ENCODE measurements at places on chromosomes 6 and 20.

DNA sequence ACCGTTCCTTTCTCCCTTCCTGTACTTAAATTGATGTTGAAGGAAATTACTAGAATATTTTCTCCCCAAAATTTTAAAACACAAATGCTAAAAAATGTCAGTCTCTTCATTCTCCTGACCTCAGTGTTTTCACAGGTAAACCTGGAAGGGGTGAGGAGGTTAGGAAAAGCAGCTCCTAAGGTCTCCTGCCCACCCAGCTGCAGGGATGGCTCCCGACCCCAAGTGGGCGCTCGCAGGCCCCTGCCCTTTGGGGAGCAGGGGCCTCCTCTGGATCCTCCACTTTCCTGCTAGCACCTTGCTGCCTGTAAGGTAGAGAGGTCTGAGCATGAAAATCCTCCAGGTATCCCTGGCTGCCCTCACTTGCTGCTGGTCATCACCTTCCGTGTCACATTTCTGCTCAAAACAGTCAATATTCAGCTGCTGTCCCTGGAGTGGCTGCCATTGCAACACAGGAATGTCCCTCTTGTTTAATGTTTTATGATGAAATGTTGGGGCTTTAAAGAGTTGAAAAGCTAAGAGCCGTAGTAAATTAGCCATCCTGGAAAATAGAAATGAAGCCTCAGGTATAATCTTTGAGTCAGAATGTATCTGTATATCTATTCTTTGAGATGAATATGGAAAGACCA lies 10.9 kb upstream of the HSP90AB1 start:
- DNase-seq: no peak

DNA sequence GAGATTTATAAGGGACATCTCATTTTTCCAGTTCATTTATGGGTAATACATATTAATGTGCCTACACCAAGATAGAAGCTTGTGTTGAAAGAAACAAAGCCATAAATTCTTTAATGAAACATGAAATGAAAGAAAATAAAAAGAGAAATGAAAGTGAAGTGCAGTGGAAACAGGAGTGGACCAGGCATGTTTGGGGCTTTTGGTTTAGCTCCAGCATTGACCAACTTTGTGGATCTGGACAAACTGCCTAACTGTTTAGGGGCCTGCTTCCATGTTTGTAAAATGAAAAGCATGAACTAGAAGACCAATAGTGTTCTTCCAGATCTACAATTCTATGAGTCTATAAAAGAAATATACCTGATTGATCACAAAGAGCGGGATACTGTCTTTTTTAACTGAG lies 124.9 kb downstream of the GJA10 start:
- no peak for DNase-seq

DNA sequence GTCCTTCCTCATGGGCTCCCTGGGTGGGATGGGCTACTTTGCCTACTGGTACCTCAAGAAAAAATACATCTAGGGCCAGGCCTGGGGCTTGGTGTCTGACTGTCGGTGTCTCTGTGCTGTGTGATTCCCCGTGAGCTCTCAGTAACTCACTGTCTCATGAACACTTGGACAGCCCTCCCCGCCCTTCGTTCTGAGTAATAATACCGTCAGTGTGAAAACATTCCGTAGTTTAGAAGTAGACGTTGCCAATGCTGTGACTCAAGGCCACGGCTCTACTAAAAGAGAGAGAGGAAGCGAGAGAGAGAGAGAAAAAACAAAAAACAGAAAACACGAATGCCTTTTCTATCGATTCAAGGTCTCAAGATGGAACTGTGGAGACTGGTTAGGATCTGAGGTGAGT lies 31.8 kb downstream of the FITM2 start:
- DNase-seq: no peak

DNA sequence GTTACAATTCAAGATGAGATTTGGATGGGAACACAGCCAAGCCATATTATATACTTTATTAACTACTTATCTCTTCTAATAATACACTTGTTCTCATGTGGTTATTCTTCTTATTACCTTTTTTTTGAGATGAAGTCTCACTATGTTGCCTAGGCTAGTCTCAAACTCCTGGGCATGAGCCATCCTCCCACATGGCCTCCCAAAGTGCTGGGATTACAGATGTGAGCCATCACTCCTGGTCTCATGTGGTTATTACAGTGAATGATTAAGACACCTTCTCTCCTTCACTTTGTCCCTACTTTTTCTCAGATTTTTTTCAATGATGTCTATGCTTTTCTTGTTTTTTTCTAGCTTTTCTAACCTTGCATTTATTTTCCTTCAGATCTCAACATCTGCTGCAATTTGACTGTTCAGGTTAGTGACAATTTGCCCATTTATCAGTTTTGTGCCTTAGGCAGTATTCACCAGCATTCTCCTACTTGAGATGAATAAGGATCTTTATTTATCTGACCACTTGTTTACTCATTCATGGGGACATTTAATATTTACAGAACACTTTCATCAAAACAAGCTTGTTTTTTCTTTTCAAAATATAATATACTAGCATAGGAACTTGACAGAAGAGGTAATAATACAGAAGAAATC lies 105.7 kb downstream of the SLC16A10 start:
- DNase-seq: no peak

- peak; percentile 5 for DNase-seq
Measured at GRCh38 chr6:162825597-162825996, 97.8 kb downstream of the PACRG start.

- peak; percentile 64 for DNase-seq
Measured at GRCh38 chr6:11258260-11259237, 26.1 kb upstream of the NEDD9 start.

GRCh38 chr6:134363323-134364039 lies 45.6 kb upstream of the SGK1 start:
- DNase-seq: no peak

GRCh38 chr6:8013763-8014162 lies 50.4 kb downstream of the BLOC1S5 start:
- no peak for DNase-seq

DNA sequence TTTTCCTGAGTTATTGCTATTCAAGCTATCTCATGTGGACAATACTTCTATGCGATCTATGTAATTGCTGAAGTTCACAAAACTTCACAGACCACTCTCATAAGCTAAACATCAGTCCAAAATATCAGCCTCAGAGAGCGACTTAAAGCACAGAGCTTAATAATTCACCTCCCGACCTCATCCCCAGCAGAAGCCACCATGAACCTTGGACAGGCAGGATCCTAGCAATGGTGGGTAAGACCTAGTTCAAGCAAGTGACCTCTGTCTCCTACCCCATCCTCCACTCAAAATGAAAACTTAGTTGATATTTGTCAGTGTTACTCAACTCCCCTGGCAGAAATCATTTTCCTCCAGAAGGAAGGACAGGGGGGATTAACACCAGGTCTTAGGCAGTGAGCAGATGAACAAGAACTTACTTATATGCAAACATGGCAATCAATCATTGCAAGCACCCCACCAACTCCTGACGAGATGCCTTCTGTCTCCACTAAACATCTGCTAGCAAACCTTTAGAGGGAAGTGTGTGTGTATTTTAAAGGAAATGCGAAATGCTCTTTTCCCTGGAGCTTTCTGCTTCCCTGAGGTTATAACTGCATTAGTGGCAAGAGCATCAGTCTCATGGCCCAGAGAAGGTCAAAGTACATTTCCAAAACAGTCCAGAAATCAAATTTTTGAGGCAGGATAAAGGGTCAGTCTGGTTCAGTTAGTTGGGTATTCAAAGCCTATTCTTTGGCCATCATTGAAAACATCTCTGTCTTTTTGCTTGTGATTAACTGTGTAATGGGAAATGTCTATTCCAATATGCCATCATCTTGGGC lies 90.0 kb downstream of the SLC22A23 start:
- no peak for DNase-seq

GRCh38 chr6:164812706-164813105 lies 496.7 kb downstream of the C6orf118 start:
- no peak for DNase-seq

GRCh38 chr6:117118490-117118889 lies 146.9 kb upstream of the VGLL2 start:
- no peak for DNase-seq

- peak; percentile 77 for DNase-seq
Measured at GRCh38 chr6:149271348-149272340, 45.9 kb upstream of the TAB2 start.

GRCh38 chr6:32058511-32058963 lies 20.3 kb downstream of the CYP21A2 start:
- no peak for DNase-seq

DNA sequence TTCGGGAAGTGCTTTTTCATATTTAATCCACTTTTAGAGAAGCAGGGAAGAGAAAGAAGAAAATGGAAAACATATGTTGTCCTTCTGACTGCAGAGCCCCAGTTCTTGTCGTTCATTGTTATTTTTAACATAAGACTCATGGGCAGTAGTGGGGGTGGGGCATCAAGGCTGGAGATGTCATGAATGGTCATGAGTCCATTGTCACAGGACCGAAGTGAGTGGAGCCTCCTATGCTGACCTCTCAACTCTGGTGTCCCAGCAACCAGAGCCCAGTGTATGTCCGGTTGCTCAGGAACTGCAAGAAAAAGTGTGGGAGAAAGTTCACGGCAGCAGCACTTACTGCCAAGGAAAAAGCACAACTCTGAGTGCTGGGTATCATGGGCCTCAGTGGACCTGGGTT lies 108.6 kb downstream of the BANF2 start:
- DNase-seq: no peak

DNA sequence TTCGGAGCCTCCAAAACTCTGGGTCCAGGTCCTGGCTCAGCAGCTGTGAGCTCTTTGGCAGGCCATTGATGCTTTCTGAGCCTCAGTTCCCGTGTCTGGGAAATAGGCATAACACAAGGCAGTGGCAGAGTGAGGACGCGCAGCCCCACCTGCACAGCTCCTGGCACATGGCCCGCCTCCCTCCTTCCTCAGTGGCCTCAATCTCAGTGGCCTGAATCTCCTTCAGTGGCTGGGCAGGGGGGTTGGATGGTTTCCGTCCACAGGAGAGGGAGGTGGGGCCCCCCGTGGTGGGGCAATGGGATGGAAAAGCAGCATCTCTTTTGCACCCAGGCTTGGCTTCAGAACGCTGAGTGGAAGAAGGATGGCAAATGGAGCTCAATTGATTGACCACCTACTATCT lies 5.1 kb downstream of the RSPO4 start:
- no peak for DNase-seq

GRCh38 chr6:121365536-121366521 lies 31.5 kb upstream of the TBC1D32 start:
- no peak for DNase-seq

DNA sequence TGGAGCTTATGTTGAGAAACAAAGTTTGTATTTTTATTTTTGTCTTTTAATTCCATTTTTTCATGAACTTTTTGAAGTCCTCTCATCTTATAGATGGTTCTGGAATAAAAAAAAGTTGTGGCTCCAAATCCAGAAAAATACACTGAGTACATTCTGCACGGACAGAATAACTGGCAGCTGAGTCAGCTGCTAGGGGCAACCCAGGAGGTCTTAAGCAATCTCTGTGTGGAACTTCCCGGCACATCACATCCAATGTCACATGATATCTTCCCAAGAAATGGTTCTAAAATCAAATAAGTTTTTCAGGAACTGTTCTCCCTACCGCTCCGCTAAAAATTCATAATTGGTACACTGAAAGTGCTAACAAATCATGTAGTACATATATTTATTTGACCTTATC lies 29.8 kb downstream of the SLC13A3 start:
- no peak for DNase-seq

DNA sequence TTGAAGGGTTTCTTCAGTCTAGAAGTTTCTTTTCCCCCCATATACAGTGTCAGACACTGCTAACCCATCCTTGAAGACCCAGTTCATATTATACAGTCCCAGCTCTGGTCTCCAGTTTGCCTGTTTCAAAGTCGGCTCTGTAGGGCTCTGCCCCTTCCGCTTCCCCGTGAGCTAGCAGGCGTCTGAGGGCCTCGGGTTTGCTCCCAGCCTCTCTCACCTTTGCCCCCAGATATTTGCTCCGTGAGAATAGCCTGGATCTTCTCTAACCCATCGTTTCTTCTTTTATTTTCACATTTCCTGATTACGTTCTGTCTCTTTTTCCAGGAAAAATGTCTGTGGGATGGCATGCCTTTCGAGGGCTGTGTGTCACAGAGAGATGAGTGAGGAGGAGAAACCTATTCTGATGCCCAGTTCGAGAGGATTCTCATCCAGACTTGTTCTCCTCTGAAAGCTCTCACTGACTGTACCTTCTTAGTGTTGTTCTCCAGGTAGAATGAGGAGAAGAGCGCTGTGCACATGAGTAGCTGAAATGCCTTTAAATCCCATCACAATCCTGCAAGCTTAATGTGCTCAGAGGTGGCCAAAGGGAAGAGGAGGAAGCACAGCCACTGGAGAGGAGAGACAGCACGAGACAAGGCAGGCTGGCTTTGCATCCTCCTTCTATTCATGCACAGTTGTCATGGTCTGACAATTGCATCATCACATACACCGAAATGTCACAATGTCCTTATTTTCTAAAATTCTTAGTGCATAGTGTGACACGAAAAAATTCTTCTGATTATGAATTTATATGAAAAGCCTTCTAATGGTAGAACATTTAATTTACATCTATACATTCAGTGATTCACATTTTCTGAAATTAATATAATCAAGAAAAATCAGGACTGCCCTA lies 171.1 kb downstream of the FOXA2 start:
- no peak for DNase-seq

- DNase-seq: no peak
Measured at GRCh38 chr6:137058037-137058436, 13.3 kb upstream of the IL20RA start.

DNA sequence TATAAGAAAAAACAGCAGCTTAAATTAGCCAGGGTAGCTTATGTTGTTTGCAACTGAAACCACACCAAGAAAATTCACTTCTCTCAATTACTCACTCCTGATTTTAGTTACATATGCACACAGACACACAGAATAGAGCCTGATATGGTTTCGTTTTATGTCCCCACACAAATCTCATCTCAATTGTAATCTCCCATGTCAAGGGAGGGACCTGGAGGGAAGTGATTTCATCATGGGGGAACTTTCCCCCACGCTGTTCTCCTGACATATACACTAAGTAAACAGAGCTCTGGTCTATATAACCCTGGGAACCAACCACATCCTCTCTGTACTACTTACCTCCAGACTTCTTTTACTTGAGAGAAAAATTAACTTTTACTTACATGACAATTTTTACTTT lies 9.8 kb downstream of the OR12D1 start:
- DNase-seq: peak; percentile 27

- no peak for DNase-seq
Measured at GRCh38 chr6:144568241-144568640, 283.1 kb downstream of the UTRN start.

DNA sequence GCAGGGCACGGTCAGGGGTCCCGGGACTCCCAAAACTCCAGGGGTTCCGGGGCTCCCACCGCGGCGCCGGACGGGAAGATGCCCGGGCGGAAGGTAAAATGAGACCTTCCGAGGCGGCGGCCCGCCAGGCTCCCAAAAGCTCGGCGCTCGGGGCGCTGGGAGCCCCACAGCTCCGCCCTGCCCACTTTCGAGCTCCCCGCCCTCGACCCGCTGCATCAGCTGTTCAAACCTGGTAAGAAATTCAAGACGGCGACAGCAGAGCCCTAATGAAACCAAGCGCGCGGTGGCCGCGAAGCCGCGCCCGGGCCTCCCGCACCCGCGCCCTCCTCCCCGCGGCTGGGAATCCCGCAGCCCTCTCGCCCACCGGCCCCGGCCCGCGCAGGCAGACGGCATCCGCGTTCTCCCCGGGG lies 369 bp downstream of the SLC4A11 start:
- DNase-seq: peak; percentile 57
